ENCODE measurements at places on chromosomes 7 and 10.
A peak's percentile ranks its signal among the peaks of the same experiment; 100 is the strongest.

- no peak for DNase-seq
These were observed 428.5 kb upstream of the MGMT start for GRCh38 chr10:129038522-129038921.

GRCh38 chr10:106044503-106044902 lies 1120.0 kb downstream of the SORCS1 start:
- DNase-seq, result no peak

DNA sequence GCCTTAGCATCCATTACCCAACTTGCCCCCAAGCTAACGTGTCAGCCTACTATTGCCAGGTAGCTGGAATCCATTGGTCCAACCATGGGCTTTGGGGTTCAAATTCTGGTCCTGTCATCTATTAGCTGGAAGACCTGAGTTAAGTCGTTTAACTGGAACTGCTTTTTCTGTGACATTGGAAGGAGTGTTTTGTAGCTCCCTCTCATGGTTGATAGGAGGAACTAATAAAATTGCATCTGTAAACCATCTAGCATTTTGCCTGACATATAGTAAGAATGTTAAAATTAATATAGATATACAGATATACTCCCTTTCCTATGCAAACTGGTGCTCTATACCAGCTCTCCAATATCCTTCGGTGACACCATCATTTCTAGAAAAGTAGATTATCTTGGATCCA lies 23.8 kb upstream of the SLF2 start:
- DNase-seq, result no peak

- DNase-seq, result peak; percentile 98
These were observed 138.9 kb downstream of the JAZF1 start for GRCh38 chr7:28041508-28042314.

DNA sequence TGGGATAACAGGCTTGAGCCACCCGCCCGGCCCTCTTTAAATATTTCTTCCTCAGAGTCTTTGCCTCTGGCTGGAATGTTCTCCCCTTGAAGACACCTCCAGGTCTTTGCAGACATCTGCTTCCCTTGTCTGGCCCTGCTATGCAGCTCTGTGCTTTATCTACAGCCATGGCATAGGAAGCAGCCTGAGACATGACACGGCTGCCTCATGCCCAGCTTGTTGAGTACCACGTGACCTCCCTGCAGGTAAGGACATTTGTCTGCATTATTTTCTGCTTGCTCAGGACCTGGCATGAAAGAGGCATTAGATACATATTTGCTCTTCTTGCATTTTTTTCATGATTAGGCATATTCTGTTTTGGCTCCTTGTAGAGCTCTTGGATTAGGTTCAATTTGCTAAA lies 113.8 kb upstream of the KLF6 start:
- no peak for DNase-seq

GRCh38 chr10:35420044-35420443 lies 83.7 kb downstream of the CCNY start:
- DNase-seq, result peak; percentile 31

DNA sequence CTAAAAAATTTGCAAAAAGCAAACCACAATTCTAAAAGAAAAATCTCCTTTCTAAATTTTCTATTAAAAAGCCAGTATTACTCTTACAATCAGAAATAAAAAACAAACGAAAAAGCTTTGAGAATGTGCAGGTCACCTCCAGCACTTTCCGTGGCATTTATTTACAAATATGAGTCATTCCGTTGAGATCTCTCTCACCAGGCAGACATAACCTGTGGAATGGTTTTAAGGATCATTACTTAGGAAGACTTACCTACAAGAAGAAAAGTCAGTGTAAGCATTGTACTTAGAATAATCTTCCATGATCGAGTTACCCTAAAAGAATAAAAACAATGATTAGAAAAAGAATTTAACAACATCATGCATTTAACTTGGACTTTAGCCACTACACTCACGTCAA lies 3.3 kb downstream of the SUN3 start:
- DNase-seq, result no peak

GRCh38 chr10:93968540-93968945 lies 25.2 kb upstream of the PLCE1 start:
- no peak for DNase-seq

DNA sequence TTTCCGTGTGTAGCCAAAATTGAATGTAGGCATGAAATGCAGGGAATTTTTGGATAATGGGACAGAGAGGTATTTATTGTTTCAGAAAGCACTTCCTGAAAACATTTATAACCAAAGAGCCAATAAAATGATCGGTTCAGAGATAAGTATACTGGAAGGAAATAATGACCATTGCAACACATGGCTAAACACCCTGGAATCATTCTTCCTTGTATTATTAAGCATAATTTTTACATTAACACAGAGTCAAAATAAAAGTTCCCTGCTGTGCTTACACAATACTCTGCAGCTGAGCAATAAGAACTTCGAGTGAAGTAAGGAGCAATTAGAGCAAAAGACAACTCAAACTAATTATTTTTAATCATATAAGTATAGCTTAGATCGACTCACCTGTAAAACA lies 648.3 kb downstream of the TNS3 start:
- peak; percentile 46 for DNase-seq

DNA sequence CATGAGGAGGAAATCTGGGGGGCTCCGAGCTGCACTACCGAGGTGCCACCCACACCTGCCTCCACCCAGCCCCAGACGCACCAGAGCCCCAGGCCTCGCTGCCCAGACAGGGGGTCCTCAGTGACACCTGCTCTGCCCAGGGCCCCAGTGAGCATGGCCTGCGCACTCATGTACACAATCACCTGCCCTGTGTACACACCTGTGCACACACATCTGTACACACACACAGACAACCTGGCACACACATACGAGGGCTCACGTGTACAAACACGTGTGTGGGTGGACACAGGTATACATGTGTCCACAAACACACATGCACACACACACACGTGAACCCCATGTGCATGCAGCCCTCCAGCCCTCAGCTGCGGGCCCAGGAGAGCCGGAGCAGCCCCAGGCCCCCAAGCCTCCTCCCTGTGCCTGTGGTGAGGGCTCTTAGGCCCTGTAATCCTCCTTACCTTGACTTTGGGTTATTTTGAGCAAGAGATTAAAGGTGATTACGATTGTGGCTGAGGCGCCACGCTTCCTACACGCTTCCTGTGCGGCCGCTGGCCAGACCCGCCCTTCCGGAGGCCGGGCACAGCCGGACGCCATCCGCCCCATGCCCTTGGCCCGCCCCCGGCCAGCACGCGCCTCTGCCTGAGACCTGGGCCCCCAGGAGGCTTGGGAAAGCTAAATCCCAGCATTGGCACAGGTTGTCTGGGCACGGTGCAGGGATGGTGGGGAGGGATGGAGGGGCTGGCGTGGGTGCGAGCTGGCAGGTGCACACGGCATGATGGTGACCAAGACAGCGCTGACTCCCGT lies 71.9 kb downstream of the ELFN1 start:
- DNase-seq, result no peak

DNA sequence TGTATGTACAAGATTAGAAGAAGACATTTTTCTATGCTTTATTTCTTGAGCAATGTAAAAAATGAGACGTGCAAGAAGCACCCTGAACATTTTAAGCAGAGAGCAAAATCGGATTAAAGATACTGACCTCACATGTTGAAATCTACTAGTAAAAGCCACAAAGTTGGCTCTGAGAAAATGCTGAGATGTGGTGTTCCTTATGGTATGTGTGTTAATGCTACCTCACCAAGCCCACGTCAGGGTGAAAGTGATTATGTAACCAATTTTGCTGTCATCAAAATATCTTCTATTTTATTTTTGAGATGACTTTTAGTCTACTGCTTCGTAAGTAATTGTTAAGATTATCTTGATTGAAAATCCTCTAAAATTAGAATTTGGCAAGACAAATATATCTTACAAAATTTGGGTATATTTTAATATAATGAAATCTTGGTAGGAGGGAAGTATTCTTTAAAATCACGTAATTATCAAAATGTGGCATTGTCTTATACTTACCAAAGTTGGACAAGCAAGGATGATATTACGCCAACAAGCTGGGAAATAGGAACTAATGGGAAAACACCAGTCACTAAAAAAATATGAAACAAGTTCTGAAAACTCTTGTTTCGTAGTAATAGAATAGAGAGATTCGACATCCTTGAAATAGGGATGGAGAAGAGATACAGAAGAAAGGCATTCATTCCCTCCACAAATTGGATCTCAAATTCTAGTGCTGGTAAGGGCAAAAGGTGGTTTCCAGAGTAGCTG lies 5.8 kb downstream of the ADO start:
- no peak for DNase-seq

- DNase-seq, result peak; percentile 96
These were observed 160.7 kb upstream of the ZNF32 start for GRCh38 chr10:43809211-43809930.

- no peak for DNase-seq
These were observed 109.2 kb upstream of the PRR15 start for GRCh38 chr7:29454464-29454863.

GRCh38 chr10:128875956-128876736 lies 590.9 kb upstream of the MGMT start:
- DNase-seq, result no peak

DNA sequence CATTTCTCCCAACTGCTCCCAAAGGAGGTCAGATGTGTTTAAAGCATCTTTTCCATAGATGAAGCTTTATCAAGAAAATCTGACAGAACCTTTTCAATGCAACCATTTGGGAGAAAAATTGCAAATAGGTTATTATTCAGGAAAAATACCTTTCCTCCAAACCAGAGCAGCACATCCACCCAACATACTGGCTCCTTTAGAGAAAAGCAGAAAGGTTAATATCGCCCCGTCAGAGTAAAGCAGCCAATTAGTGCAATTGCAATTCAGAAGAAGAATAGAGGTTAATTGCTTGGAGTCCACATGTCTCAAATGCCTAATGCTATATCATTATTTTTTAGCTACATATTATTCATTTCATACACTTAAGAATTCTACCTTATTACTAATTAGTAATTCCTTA lies 48.9 kb upstream of the HSPA12A start:
- no peak for DNase-seq

DNA sequence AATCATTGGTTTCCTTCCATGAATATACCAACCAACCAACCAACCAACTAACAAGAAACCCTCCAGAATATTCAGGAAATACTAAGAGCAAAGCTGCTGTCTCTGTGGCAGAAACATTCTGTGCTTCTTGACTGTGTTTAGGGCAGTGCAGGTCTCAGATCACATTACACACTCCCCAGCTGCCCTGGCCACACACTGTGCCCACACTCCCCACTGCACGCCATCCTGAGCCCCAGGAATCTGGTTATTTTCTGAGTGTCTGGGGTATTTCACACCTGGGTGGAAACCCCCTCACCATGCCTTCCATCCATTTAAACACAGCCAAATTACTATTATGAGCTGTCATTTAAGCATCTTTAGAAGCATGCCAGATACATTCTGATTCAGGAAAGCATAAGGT lies 183.7 kb upstream of the ANK3 start:
- no peak for DNase-seq

DNA sequence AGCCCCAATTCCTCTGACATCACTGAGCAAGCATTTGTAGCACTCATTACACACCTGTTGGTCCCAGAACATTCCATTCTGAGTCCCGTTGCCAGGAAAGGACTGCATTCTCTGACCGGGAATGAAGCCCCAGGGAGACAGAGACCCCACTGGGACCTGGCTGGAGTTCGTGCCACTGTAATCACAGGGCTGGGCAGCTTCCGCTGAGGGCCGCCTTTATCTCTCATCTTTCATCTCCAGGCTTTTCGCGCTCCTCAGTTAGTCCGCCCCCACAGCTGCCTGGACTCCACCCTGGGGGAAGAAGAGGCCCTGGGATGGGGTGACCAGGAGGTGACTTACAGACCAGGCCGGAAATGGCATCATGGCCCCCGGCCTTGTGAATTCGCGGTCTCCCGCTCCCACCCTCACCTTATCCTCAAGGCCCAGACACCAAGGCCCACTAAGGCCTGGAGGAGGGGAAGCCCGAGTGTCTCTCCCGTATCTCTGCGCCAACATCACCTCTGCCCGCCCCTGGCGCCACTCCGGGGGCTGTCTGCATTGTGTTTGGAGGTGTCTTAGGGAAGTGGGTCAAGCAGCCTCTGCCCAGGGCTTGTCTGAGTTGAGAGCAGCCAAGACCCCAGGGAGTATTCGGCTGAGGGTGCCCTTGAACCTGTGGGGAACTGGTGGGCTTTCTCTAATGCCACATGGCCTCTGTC lies 75.4 kb downstream of the PROSER2 start:
- no peak for DNase-seq

- DNase-seq, result no peak
These were observed 30.1 kb upstream of the PAXIP1 start for GRCh38 chr7:155032978-155033377.

- DNase-seq, result no peak
These were observed 148.2 kb downstream of the KCND2 start for GRCh38 chr7:120421151-120421651.

- no peak for DNase-seq
These were observed 612.9 kb upstream of the KCND2 start for GRCh38 chr7:119660080-119660479.

DNA sequence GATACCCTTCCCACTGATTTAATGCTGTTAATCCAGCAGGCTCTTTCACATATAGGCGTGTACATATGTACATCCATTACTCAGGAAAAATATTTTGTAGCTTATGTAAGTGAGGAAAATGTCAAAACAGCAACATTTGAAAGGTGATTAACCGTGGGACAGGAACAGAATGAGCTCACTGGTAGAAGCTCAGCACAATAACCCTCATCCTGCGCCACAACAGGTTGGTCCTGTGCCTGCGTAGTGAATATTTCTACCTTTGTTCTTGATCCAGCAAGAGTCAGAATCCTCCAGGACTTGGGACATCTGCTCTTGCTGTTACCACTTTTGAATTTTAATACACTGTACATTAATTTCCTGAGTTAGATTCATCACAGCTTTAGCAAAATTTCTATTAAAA lies 359.4 kb downstream of the THSD7A start:
- no peak for DNase-seq

DNA sequence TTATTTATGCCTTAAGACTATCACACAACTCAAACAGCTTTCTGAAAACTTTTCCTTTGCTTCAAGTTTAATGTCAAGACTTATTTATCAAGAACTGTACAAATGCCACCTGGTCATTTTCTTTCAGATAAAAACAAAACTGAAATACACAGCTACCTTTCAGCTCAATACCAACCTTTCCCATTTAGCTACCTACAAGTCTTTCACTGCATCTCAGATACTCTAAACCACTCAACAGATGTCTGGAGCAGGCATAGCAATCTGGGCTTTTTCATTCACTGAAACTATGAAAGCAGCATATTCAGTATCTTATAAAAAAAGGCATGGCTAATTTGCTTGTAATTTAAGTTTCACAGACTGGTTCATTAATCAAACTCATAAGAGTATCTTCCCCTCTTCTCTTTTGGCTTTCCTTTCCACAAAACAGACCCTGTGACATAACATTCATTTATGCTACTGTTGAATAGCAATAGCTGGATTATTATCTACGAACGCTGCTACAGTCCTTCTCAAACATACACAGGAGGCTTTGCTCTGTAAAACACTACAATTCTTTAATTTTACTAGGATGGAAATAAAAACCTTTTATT lies 8.2 kb downstream of the TRA2A start:
- no peak for DNase-seq

GRCh38 chr10:19168584-19168983 lies 120.0 kb downstream of the MALRD1 start:
- no peak for DNase-seq

- peak; percentile 20 for DNase-seq
These were observed 82.1 kb upstream of the PRPS1L1 start for GRCh38 chr7:18109762-18110161.

GRCh38 chr10:60175441-60175971 lies 214.2 kb downstream of the ANK3 start:
- DNase-seq, result no peak

GRCh38 chr10:25907261-25907660 lies 26.8 kb upstream of the MYO3A start:
- DNase-seq, result no peak
